Fibroblast of skin of abdomen (primary cell): ENCODE measurements at places on chromosomes 6 and 20.

DNA sequence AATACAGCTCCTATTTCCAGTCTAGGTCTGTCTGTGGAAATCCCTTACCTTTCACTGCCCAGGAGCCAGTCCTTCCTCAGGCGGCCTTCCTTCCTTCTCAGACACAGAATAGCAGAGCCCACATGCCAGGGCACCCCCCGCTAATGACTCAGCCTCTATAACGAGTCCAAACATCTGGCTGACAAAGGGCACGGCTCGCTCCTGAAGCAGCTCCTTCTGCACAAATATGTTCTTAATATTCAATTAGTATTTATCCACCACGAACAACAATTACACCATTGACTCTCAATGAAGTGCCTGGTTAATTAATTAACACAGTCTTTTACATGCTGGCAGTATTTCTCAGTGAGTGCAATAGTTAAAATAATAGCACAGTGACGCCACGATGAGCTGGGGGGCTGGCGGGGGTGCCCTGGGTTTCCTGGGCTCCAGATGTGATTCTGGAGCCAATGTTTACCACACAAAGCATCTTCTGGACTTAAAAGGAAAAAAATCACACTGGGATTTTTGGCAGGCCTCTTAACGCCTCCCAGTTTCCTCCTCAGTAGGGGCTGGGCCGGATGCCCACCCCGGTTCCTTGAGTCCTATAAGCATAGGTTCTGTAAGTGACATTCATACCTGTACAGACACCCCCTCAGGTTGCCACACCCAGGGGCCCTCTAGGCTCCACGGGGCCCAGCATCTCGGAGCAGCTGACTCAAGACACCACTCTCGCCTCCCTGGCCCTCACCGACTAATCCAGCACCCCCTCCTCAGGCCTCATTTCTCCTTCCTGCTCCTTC, 158.6 kb upstream of the MLN start:
- DNase-seq, result peak; percentile 38

- no peak for DNase-seq
These were observed 82.2 kb upstream of the CDH4 start for GRCh38 chr20:61169874-61170273.

- DNase-seq, result no peak
These were observed 13.8 kb downstream of the SUN5 start for GRCh38 chr20:32990426-32990825.

- peak; percentile 61 for DNase-seq
These were observed 151.6 kb downstream of the BACH2 start for GRCh38 chr6:90144928-90145555.

- DNase-seq, result no peak
These were observed 31.9 kb upstream of the ZBTB24 start for GRCh38 chr6:109514946-109515345.
